Fibroblast of the conjunctiva (primary cell): ENCODE measurements at places on chromosomes 12 and 14.

- DNase-seq, result no peak
Observed at GRCh38 chr12:103268831-103269514, 226.8 kb downstream of the C12orf42 start.

DNA sequence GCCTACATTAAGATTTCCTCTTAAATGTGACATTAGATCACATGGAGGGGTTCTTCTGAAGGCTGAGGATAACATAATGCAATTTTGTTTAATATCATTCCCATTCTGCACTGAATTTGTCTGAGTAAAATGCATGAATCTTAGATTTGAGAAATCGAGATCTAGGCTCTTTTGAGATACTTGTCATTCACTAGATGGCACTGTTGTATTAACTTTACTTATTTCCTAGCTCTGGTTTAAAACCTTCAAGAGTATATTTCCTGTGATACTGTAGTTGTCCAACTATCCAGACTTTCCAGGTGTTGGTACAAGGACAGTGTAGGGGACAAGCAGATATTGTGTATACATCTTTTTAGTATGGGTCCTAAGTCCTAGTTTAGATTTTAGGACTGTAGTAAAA lies 91.7 kb upstream of the SEL1L start:
- DNase-seq, result no peak

DNA sequence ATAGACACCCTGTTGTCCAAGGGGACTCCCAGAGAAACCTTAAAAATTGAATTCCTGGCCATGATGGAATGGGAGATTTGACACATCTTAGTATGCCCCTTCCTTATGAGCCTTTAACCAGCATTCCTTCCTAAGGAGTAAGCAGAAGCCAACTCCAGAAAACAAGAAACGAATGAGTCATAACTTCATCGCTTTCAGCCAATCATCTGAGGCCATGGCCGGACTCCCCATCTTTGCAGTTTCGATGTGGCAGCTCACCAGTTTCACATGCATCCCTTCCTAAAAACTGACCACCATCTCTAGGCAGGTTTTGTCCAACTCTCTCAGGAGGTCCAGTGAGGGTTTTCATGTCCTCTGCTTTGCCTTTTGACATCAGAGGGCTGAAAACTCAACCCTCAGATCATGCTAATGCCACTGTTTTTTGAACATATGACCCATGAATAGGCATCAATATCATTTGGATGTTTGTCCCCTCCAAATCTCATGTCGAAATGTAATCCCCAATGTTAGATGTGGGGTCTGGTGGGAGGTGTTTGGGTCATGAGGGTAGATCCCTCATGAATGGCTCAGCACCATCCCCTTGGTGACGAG lies 19.9 kb downstream of the DAAM1 start:
- DNase-seq, result no peak

DNA sequence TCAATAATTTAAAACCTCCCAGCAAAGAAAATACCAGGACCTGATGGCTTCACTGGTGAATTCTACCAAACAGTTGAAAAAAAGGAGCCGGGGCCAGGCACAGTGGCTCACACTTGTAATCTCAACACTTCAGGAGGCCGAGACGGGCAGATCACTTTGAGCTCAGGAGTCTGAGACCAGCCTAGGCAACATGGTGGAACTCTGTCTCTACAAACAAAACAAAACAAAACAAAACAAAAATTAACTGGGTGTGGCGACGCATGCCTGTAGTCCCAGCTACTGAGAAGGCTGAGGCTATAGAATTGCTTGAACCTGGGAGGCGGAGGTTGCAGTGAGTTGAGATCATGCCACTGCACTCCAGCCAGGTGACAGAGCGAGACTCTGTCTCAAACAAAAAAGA lies 13.7 kb upstream of the TROAP start:
- DNase-seq, result no peak

DNA sequence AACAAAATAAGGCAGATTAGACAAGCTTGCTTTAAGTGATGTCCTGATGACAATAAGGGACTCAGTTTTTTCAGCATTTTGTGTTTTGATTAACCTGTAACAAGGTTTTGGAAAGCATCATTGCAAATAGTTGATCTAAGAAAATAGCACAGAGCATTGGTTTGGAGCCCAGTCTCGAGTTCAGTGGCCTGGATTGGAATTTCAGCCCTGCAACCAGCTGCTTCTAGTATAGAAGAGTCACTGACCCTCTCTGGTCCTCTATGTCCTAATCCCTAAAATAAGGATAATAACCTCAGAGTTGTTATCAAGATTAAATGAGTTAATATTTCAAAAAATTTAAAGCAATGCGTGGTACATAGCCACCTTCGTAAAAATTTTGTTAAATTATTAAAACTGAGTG lies 25.5 kb downstream of the PDZRN4 start:
- DNase-seq, result no peak

DNA sequence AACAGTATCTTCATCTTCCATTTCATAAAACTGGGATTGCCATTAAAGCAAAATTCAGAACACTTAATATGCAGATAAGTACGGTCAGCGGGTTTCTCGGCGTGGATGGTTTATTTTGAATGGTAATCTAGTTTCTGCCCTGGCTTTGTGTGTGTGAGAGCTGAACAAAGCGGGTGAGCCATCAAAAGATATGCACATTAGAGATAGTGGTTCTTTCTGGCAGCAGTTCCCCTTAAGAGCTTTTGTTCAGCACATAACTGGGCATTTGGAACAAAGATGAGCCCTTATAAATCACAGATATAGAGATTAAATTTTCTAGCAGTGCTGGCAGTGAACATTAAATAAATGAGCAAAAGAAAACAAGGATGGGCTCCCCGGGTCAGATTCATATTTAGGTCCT lies 207.5 kb downstream of the CALM1 start:
- DNase-seq, result no peak

- DNase-seq, result no peak
Observed at GRCh38 chr12:51216642-51217041, 1.2 kb downstream of the POU6F1 start.

DNA sequence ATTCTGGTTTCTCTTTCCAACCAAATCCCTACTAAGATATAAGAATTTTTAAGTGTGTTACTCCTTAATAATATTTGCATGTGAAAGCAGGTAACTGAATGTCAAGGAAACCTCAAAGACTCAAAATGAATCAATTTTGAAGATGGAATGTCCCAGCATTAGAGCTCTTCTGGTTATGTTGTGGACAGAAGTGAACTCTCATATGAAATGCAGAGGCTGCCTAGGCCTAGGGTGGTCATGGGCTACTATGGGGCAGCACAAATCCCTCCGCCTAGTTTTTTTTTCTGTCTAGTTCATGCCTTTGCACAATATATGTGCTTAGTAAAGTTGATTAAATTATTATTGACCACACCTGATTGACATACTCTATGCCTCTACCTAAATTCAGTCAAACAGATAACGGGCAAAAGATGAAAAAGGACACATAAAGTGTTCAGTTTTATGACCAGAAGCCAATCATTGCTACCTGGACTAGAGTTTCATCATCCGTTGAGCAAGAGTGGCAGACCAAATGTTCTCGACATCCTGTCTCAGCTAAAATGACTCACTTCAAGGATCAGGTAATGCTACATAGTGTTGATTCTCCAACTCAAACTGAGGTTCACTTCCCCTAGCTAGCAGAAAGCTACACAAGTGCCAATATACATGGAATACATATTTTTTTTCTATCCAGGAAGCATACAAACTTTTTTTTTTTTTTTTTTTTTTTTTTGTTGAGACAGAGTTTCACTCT lies 1211.4 kb downstream of the VRK1 start:
- no peak for DNase-seq
